ENCODE measurements at places on chromosomes 6 and 20.
A peak's percentile ranks its signal among the peaks of the same experiment; 100 is the strongest.

DNA sequence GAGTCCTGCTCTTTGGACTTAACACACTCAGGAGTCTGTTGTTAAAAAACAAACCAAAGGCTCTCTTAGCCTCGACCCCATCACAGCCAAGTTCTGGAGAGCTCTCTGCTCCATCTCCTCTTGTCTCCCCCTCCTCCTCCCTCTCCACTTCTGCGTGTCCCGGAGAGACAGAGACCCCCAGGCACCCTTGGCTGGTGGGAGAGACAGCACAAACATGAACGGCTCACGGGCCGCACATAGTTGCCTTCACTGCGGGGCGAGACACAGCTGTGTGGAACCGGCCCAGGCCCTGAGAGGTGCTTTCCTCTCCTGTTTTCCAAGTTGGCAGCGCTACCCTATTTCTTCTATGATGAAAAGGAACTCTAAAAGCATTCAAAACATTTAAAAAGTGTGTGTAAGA is 23.3 kb upstream of the MYT1 start:
- DNase-seq: no peak

GRCh38 chr6:134316733-134317431 is 1.0 kb downstream of the SGK1 start:
- DNase-seq: no peak

DNA sequence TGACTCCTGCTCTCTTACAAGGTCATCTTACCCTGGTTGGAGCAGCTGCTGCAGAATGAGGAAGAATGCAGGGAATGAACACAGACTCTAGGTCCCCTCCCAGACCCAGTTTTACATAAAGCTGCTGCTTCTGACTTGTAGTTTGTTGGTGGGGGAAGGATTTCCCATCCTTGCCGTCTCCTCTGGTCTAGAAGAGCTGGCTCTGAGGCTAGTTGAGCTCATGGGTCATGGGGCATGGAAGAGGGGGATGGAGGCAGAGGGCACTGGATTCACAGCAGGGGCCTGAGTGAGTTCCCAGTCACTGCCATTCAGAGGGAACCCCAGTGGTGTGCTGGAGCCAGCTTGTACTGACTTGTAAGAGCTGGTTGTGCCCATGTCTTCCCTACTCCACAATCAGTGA is 9.2 kb upstream of the GUCA1A start:
- no peak for DNase-seq

GRCh38 chr6:46772762-46773161 is 20.4 kb upstream of the MEP1A start:
- peak; percentile 18 for DNase-seq

DNA sequence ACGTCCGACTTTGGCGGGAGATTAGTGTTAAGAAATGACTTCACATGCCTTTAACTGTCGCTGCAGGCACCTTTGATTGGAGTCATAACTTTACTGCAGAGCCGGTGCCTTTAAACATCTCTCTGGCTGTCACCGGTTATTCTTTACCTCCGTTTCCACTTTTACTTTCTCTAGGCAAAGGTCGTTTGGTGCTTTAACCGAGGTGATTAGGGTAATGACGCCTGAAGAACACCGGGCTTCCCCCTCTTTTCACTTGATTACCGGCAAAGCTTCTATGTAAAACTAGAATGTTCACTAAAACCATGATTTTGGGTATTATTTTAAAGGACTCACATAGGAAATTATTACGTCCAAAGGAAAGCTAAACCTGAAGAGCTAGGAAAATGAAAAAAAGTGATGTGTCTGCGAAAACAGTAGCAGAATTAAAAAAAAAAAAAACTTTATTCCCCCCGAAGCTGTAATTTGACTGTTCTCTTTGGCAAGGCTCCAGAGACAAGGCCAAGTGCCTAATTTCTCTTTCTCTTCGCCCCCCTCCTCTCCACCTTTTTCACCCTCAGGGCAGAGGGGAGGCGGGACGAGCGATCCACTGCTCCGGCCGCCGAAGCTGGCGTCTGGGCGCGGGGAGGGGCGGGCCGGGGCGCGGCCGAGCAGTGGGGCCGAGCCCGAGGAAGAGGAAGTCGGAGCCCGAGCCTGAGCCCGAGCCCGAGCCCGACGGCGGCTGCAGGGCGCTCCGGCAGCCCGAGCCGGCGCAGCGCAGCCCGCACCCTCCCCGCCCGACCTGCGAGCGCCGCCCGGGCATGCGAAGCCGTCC is at the start of gene PLEKHG1:
PLEKHG1 (plus strand) TSS at position 687 of the 811 bp plus-strand sequence. CDS start 133,797 bp downstream, outside the sequence.
- peak; percentile 61 for DNase-seq

GRCh38 chr6:81371930-81372329 is 380.6 kb downstream of the TENT5A start:
- no peak for DNase-seq

- DNase-seq: peak; percentile 15
Observed at GRCh38 chr20:44776980-44777379, 31.3 kb downstream of the KCNK15 start.

GRCh38 chr6:16092140-16092539 is 36.7 kb upstream of the MYLIP start:
- DNase-seq: no peak

GRCh38 chr6:118565311-118565960 is 17.3 kb downstream of the PLN start:
- peak; percentile 15 for DNase-seq

DNA sequence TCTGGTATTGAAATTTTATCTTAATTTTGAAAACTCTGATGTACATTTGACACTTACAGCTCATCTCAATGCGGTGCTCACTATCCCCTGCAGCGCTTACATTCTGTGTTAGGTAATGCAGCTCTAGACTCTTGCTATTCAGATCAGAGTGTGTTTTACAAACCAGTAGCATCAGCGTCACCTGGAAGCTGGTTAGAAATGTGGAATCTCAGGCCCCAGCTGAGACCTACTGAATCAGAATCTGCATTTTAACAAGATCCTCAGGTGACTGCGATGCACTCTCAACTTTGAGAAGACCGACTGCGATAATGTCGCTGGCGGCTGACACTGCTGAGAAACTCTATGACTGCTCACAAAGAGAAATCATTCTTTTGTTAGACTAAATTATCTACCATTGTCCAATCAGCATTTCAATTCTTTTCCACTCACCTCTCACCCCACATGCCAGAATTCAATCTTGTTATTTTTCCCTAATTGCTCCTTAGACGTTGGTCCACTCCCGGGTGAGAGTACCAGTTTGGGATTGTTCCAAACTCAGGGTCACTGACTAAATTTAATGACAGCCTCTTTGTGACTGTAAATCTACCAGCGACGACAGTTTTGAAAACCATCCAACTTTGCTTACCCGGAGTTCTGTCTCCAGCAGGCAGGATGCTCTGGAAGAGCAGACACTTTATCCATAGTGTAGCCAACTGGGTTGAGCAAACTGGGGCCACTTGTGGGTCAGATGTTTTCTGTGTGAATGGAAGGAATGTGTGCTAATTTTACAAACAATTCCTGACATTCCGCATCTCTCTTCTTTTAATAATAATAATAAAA is 140.1 kb upstream of the BTBD3 start:
- DNase-seq: no peak

DNA sequence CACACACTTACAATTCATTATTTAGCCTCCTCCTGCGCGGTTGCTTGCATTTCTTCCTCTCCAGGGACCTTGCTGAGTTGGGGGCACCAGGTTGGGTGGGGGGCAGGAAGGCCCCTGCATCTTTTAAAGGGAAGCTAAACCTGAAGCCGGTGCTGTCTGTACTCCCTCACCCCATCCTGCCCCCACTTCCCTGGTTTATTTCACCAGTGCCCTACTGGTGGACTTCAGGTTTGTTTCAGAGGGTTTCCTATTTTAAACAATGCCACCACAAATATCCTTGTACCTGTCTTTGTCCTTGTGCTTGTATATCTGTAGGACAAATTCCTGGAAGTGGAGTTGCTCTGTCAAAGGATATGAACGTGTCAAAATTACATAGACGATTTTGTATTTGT is 21.0 kb downstream of the PTK7 start:
- no peak for DNase-seq

- no peak for DNase-seq
Observed at GRCh38 chr6:80095600-80095999, 10.9 kb upstream of the BCKDHB start.

DNA sequence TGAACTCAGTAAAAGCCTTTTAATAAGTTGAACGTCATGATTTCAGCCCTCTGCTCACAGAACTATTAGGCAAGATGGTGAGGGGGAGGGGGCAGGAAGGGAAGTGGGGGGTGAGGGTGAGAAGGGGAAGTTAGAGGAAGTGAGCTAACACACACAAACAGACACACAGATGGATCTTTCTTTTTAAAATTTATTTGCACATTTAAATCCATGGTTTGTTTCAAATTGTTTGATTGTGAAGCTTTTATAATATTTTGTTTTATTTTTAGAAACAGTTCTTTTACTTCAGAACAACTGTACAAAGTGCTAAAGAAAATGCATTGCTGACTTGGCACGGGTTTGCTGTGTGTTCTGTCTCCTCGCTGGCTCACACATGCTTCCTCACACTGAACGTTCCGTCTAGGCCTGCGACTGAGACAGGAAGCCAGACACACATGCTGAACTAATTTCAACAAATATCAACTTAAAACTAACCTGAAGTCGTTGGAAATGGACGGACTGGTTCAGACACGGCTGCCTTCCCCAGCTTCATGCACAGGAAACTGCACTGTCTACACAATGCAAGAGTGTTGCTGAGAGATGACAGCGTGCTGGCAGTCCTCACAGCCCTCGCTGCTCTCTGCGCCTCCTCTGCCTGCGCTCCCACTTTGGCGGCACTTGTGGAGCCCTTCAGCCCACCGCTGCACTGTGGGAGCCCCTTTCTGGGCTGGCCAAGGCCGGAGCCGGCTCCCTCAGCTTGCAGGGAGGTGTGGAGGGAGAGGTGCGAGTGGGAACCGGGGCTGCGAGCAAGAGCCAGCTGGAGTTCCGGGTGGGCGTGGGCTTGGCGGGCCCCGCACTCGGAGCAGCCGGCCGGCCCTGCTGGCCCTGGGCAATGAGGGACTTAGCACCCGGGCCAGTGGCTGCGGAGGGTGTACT is 8.1 kb upstream of the ZBP1 start:
- DNase-seq: peak; percentile 74

DNA sequence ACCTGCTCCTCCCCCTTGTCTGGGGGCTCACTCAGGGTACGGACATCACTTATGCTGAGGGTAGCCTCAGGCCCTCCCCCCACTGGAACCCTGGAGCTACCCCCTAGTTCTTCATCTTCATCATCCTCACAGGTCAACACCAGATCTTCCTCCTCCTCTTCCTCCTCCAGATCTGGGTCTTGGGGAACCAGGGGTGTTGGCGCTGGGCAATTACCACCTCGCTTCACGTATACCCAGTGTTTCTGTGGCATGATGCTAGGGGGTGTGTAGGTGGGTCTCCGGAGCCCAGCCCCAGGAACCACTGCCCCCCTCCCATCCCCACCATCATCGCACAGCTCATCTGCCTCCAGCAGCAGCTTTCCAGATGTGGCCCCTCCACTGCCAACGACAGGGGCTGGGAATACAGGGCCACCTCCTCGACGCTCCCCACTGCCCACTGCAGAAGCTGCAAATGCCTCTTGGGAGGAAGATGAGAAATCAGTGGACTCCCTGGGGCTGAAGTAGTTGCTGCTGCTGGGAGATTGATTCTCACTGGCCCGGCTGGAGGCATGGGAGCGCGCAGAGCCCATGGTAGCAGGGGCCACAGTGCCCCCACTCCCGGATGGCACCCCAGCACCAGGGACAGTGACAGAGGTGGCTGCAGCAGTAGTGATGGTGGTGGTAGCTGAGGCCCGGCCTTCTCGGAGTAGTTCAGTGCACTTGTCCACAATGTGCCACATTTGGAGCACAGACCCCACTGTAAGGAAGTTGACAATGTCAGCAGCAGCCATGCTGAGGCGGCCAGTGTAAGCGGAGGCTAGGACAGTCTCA is 1.5 kb downstream of the ZBTB22 start:
- no peak for DNase-seq

Measured in muscle of arm (tissue), 14 donors.